Left ventricle myocardium superior (tissue), 1 donor: ENCODE measurements at places on chromosomes 11 and 22. TPM values are rescaled to one million over a fixed set of nuclear protein-coding genes. Genes with fewer than 3 reads are reported as not detected.

DNA sequence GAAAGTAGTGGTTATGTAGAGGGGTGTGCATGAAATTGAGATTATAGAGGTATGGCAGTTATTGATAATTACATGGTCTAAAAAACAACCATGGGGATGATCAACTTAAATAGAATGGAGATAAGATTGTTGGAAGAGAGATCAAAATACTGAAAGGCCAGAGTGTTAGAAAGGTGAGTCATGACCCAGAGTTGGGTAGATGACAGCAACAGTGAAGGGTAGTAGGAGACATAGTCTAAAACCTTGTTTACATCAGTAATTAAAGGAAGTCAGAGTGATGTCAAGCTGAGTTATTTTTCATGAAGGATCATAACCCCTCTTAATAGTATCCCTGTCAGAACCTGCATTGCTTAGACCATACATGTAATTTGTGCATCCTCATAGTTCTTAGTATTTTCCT, 110.9 kb downstream of the ELP4 start:
- no peak for DNase-seq

- peak; percentile 46 for DNase-seq
Observed at GRCh38 chr11:67267188-67268080, 1.2 kb downstream of the GRK2 start.

DNA sequence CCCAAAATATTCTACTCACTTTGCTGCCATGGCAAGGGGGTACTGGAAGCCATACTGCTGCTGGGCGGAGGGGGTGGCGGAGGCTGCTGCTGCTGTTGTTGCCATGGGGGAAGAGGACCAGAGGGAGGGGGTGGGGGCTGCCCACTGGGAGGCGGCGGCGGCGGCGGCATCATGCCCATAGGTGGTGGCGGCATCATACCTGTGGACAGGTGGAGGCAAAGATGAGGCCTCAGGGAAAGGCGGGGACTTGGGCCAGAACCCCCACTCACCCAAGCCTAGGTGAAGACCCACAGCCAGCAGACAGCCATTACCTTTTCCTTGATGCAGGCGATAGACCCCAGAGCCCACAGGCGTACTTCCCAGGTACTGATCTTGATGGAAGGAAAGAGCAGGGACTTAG, 7.1 kb upstream of the PYGM start:
- peak; percentile 25 for DNase-seq

GRCh38 chr11:44966694-44967093, 16.0 kb upstream of the TP53I11 start:
- DNase-seq: no peak

DNA sequence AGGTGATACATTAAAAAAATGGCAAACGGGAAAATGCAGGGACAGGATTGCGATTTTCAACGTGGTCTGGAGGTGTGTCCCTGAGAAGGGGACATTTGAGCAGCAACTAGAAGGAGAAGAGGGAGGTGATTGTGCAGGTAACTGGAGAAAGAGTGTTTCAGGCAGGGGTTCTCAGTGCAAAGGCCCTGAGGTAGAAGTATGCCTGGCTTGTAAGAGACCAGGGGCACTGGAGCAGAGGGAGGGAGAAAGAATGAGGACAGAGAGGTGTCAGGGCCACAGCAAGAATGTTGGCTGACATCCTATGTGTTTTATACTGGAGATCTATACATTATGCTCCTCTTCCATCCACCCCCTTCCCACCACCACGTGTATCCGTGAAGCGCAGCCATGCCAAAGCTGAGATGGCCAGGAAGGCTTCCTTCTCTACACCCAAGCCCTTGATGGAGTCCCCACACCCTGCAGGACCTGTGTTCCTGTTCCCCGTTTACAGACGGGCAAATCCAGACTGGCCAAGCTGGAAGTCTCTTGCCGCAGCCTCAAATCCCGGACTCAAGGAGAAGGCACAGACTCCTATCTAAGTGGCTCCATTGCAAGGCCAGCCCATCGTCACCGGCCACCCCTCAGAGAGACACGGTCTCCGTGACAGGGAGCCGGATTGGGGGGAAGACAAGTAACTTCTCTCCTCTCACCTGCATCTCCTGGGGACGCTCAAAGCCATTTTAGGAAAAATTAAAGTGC, 416.1 kb downstream of the MN1 start:
- no peak for DNase-seq

GRCh38 chr11:2328656-2329354, 27.0 kb downstream of the TSPAN32 start:
- no peak for DNase-seq

DNA sequence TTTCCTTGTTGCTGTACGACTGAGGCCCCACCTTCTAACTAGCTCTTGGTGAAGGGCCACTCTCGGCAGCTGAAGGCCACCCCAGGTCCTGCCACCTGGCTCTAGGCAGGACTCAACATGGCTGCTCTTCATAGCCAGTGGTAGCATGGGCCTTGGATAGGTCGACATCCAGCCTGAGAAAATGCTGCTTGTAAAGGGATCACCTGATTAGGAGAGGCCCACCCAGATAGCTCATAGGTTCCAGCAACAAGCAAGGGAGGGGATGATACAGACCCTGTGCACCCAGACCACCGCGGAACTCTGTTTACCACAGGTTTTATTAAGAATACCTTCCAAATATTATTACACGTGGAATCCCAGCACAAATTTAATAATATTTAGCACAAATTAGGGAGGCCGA, 341.4 kb downstream of the BRD1 start:
- DNase-seq: no peak

DNA sequence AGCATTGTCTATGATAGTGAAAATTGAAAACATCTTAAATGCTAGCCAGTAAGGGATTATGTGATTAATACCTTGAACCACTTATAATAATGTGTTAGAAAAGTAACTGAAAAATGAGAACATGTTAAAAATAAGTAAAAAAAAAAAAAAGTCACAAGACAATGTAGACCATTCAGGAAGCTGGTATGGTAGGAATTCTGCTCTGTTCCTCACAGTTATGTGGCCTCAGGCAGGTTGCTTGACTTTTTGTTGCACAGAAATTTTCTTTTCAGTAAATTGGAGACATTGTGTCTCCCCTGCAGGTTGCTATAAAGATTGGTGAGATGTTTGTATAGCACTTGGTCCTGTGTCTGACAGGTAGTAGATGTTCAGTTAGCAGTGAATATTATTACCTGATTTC, 17.3 kb upstream of the PLET1 start:
- DNase-seq: no peak

GRCh38 chr11:97259884-97260283, 870.1 kb downstream of the JRKL start:
- no peak for DNase-seq

DNA sequence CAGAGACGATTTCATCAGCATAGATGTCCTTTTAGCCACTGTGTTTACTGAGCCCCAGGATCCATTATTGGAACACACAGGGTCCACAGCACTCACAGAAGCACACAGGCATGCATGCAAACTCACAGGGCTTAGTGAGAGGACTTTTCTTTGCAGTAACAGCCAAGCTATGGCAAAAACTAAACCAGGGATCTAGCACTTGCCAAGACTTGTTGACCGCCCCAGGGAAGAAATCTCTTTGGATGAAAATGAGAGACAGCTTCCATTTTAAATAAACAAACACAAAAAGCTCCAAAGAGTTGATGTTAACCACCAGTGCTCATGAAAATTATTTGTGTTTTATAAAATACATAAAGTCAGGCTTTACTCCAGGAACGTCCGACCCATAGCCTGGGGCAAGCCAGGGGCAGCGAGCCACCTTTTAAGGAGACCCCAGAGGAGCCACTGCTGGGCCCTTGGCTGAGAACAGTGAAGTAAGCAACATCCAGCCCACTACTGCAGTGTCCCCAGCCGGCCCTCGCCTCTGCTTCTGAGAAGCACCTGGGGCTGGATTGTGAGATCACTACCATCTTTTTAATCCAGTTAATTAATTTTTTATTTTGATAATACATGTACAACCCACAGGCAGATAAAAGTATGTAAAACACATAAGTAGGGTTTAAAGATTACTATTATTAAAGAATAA, 22.0 kb upstream of the TFIP11 start:
- DNase-seq: no peak

- DNase-seq: no peak
Observed at GRCh38 chr11:9849389-9849788, 185.5 kb downstream of the SWAP70 start.

DNA sequence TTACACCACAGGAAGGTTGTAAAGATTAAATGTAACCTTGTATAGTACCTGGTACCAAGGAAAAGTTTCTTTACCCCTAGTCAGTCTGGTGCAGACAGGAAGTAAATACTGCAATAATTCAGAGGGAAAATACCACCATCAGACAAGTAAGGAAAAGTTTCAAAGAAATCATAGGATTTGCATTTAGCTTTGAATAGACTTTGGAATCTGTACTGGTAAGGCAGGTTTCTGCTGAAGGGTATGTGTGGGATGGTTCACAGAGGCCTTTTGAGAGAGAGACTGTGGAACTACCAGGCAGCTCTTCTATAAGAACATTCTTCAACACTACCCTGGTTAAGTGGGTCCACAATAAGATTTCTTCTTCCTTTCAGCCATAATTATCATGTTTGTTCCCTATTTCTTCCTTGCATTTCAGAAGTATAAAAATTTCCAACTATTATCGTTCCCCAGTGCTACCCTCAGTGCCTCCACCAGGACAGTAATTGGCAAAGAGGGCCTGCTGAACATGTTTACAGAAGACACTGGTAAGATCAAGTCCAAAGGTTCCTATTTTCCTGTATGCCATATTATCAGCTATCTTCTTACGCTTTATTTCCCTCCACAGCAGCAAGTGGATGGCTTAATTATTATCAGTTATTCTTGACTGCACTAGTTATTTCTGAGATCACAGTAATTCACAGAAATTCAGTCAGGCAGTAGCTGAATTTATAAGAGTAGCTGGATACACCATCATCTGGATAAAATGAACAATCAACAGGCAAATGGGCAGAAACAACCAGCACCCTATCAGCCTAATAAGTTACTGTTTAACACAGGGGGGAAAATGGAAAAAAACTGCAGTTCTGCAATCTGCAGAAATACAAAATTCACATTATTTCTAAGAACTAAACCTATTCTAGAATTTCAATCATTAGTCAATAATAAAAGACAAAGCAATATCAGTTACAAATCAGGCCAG, 48.5 kb downstream of the PITPNB start:
- no peak for DNase-seq

- DNase-seq: peak; percentile 57
Observed at GRCh38 chr11:250740-251299, 14.0 kb downstream of the PSMD13 start.

GRCh38 chr22:29142116-29142515, 63.6 kb upstream of the EMID1 start:
- no peak for DNase-seq

- no peak for DNase-seq
Observed at GRCh38 chr11:57800444-57801182, 39.0 kb downstream of the CTNND1 start.

DNA sequence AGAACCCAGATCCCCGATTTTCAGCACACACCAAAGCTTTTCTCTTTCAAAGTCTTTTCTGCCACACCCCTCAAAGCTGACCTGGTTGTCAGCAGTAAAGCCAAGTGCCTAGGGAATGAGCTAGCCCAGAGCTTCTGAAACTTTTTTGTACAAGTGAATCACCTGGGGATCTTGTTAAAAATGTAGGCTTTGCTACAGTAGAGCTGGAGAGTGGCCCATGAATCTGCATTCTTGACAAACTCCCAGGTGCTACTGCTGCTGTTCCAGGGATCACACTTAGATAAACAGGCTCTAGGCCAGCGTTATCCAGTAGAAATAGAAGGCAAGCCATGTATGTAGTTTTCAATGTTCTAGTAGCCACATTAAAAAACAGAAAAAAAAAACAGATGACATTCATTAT, 21.8 kb upstream of the NAV2 start:
- no peak for DNase-seq

GRCh38 chr11:82864268-82864667, 36.0 kb downstream of the PRCP start:
- DNase-seq: peak; percentile 51

- DNase-seq: no peak
Observed at GRCh38 chr22:46241396-46242007, 8.6 kb downstream of the CDPF1 start.

GRCh38 chr11:86182976-86183584, 61.5 kb upstream of the EED start:
- DNase-seq: no peak

DNA sequence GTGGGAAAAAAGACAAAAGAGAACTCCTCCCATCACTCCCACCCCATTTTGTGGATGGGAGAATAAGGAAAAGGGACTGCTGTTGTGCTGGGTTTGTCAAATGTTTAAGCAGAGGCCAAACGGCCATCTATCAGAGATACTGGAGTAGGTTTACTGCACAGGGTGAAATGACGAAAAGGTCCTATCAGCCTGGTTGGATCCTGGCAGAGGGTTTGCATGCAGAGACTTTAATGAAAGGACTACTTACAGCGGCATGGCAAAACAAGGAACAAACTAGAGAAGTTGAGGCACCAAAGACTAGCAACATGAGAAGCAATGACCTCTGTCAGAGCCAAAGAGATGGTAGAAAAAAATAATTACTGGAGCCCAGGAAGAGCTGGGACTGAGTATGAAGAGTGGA, 32.2 kb upstream of the HEPHL1 start:
- no peak for DNase-seq

- DNase-seq: no peak
Observed at GRCh38 chr11:36093548-36093947, 149.7 kb downstream of the LDLRAD3 start.

DNA sequence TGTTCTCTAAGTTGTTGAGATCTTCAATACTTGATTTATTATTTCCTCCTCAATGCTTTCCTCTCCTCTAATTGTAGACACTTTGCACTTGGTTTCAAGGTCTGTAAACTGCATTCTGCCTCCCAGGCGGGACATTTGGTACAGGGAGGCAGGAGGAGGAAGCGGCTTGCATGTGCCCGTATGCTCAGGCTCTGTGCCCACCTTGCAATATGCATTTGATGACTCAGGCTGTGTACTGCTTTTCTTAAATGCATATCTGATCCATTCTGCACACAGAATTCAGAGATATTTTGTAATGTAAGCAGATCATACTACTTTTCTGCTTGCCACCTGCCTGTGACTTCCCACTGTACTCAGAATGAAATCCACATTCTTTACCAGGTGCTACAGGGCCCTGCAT, 55.0 kb downstream of the FZD4 start:
- no peak for DNase-seq

- DNase-seq: no peak
Observed at GRCh38 chr11:116043857-116044256, 539.6 kb upstream of the CADM1 start.

DNA sequence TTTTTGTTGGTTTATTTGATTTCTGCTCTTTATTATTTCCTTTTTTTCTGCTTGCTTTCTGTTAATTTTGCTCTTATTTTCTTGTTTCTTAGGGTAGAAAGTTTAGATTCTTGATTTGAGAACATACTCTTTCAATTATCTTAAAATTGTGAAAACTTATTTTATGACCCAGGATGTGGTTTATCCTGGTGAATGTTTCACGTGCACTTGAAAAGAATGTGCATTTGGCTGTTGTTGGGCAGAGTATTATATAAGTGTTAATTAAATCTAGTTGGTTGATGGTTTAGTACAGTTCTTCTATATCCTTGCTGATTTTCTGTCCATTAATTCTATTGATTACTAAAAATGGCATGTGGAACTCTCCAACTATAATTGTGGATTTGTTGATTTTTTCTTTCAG, 66.9 kb upstream of the NARS2 start:
- DNase-seq: no peak

Gene NEFH
- 0.12 TPM for total RNA-seq

Gene PKDREJ
- total RNA-seq: not detected

Gene CST6
- total RNA-seq: not detected
